ENCODE measurements at places on chromosomes 12 and 14. TPM values are rescaled to one million over a fixed set of nuclear protein-coding genes. Genes with fewer than 3 reads are reported as not detected.

Gene HEBP1
- 55.6 TPM for total RNA-seq

DNA sequence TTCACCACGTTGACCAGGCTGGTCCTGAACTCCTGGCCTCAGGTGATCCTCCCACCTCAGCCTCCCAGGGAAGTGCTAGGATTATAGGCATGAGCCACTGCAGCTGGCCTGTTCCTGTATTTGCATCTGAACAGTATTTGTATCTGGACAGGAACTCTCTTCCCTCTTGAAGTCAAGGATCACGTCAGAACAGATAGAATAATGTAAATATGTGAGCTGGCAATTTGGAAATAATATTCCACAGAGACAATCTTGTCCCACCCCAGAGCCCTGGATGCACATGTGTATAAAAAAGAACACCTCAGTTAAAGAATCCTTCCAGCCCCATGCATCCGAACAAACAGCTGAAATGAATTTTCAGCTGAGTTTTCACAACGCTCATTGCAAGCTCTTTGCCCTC, 118.3 kb downstream of the VEZT start:
- no peak for DNase-seq

- DNase-seq: peak; percentile 82
Measured at GRCh38 chr14:20855652-20856291, 35.4 kb upstream of the RNASE3 start.

- DNase-seq: no peak
Measured at GRCh38 chr12:54012631-54013409, 4.0 kb downstream of the HOXC8 start.

- DNase-seq: no peak
Measured at GRCh38 chr12:113987261-113988063, 21.3 kb upstream of the RBM19 start.

Gene YEATS4
- 48.4 TPM for total RNA-seq

GRCh38 chr14:94827711-94828447, 58.0 kb upstream of the GSC start:
- DNase-seq: peak; percentile 65

GRCh38 chr12:15427913-15428312, 105.6 kb downstream of the PTPRO start:
- DNase-seq: no peak

DNA sequence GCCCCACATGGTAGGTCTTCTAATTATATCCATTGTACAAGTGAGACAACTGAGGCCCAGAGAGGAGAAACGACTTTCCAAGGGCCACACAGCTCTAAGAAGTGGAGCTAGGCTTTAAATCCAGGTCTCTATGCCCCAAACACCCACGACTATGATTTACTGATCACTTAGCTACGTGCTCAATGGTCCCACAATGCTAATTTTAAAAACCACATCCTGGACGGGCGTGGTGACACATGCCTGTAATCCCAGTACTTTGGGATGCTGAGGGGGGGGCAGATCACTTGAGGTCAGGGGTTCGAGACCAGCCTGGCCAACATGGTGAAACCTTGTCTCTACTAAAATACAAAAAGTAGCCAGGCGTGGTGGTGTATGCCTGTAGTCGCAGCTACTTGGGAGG, 8.4 kb upstream of the MLEC start:
- no peak for DNase-seq

Gene IKZF4
- 10.7 TPM for total RNA-seq

Gene AP5M1
- total RNA-seq: 32.0 TPM

- DNase-seq: no peak
Measured at GRCh38 chr14:35822501-35822900, 3.6 kb upstream of the BRMS1L start.

DNA sequence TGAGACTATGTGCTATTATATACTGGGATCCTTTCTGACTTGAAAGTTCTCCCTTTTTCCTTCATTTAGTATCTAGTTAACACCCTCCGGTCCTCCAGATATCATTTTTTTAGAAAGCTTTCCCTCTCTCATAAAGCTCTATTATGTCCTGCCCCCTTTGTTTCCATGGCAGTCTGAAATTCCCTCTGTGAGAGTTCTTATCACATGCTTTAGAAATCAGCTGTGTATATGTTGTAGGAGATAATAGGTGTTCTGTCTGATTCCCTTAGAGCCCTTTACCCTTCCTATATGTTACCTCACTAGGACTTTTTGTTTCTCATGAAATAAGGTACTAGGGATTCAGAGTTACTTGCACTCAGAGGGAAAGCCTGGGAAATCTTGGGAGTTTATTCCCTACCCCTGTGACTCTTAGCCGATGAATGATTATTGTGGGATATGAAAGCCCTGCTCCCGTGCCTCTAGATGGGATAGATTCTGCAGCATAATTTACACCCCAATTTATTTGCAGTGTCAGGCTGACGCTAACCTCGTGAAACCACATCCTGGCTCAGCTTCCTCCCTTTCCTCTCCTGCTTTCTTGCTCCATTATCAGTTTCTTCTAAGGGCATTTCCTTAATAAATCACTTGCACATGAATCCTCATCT, 448.4 kb downstream of the MDGA2 start:
- no peak for DNase-seq

Gene ESR2
- 33.3 TPM for total RNA-seq

DNA sequence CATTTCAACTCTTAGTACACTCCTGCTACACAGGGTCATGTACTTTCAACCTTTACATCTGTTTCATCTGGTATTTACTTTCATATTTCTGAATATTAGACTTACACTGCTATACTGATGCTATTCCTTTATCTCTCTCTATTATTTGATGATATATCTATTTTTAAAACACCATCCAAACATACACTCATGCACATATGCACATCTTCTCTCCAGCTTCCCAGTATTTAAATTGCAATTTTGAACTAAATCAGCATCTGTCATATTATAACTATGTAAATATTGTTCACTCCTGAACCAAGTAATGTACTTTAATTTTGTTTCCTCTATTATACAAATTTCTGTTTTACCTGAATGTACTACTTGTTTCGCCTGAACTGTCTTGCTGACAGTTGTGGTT, 293.6 kb upstream of the FLRT2 start:
- DNase-seq: no peak

DNA sequence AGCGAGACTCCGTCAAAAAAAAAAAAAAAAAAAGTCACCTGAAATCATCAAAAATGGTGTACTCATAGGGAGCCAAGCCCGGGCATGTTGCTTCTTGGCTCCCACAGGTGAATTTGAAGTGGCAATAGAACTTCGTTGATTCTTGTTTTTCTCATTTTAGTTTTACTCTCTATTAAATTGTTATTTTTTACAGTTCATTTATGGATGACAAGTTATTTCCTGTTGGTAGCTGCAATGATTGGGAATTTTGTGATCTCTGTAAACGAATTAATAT, 1.3 kb downstream of the TM7SF3 start:
- DNase-seq: no peak

DNA sequence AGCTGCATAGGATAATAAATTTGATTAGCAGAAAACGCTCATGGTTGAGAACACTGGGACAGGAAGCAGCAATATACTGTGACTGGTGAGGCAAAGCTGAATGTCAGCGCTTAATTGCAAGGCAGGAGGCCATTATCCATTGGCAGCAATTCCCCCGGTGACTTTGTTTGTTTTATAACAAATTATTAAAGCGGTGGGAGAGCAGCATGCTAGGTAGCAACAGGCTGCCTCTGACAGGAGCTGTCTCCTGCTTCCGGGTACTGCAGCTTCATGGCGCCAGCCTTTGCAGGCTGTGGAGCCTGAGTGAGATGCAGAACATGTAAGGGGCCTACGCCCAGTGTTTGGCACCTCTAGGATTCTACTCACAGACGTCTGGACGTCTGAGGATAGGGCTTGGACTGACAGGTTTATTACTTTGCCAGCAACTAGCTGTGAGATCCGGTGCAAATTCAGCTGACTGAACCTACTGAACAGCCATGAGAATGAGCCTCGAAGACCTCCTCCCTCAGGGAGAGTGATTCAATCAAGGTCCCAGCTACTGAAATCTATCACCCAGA, 82.1 kb upstream of the SSTR1 start:
- no peak for DNase-seq

- DNase-seq: no peak
Measured at GRCh38 chr14:72243309-72244293, 311.4 kb downstream of the RGS6 start.

Gene ERBB3
- 9.8 TPM for total RNA-seq

DNA sequence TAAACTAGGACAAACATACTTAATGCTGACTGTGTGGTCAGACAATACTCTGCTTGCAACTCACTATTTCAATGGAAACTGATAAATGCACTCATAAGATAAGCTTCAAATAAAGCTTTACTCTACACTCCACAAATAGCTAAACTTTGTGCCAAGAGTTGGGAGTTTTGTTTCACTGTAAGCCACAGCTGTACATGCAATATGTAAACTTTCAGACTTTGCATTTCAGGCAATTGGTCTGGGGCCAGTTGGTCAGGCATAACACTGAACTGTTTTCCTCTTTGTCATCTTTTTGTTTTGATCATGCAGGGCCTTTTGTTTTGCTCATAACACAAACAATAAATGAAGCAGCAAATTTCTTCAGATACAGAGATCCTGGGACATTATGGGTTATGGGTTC, 426.2 kb downstream of the IPO8 start:
- DNase-seq: no peak

GRCh38 chr12:76299536-76300296, 48.5 kb downstream of the BBS10 start:
- DNase-seq: no peak

Gene C12orf57
- 236 TPM for total RNA-seq

All from testis (tissue), 5 donors.